ENCODE measurements at places on chromosomes 16 and 17.

GRCh38 chr17:31695456-31696090 is 163.5 kb downstream of the COPRS start:
- no peak for DNase-seq

- no peak for DNase-seq
These were observed 13.4 kb downstream of the TBX2 start for GRCh38 chr17:61412860-61413660.

DNA sequence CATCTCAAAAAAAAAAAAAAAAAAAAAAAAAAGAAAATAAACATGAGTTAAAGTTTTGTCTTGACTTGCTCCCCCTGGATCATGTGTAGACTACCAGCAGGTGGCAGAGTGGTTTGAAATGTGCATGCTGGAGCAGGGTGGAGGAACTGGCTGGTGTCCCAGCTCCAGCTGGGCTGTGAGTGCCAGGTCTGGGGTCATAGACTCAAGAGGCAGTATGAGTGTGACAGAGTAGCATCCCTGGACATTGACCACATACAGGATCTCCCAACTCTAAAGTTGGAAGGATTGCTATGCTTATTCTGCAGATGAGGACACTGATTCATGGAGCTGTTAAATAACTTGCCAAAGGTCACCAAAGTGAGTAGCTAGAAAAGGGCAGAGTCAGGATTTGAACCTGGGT is 198.0 kb upstream of the MPHOSPH6 start:
- DNase-seq, result peak; percentile 45

DNA sequence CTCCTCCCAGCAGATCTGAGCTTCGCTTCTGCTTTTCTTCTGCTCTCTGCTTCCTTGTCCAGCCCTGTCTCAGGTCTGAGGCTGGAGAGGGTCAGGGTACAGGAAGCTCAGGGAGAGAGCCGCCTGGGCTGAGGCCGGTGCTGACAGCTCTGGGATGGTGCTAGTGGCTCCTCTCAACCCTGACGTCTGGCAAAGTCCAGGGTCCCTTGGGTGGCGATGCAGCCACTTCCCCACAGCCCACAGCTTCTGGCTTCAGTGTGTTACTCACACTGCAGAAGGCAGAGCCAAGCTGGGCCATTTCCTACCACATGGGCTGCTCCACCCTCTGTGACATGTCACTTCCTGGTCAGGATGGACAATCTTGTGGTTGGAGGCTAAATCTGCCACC is at the start of gene CD300C:
Gene CD300C (minus strand): TSS at position 273 of the 388 bp plus-strand sequence. CDS start 333 bp downstream, outside the sequence.
- no peak for DNase-seq

DNA sequence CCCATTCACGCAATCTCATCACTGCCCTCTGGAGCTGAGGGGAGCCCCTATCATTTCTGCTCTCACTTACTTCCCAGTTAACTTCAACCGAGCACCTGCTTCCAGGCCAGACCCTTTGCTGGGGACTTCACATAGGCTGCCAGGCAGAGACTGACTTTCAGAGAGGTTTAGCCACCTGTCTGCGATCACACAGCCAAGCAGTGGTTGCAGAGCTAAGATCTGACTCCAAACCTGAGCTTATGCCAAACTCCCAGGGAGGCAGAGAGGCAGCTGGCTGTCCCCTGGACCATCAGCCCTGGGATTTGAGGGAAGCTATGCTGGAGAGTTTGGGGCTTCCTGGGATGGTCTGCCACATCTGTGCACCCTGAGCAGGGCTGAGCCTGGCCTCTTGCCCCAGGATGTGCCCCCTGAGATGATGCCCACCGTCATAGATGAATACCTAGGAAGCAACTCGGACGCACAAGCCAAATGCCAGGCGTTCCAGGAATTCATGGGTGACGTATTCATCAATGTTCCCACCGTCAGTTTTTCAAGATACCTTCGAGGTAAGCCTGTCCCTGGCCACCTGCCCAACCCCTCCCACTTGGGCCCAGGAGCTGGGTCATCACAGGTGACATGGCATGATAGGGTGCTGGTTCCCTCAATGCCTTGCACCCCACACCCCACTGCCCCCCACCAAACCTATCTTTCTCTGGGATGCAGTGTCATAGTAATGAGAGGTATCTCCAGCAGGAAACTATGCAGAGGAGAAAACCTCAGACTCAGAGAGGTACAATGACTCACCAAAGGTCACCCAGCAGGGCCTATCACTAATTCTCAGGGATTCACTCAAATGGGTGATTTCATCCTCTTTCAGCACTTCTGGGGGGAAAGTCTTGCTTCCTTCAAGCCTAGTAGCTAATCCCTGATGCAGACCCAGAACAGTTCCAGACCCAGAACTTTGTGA is 10.0 kb downstream of the CES3 start:
- no peak for DNase-seq

DNA sequence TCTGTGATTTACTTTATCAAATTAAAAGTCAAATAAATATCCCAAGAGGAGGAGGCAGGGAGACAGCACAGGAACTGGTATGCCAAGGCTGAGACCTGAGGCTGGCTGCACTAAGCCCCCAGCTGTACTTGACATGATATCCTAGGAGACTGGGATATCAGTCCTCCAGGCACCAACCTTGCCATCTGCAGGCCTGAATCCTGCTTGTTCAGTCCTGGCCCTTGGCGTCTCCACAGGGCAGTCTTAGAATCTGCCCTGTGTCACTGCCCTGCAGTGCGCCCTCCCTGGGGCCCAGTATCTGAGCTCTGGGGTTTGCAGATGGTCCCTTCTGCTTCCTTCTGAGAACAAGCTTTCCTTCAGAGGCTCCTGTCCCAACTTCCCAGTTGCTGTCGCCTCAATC is 75.9 kb downstream of the HS3ST3A1 start:
- no peak for DNase-seq

GRCh38 chr16:85902366-85903155 is 3.6 kb downstream of the IRF8 start:
- no peak for DNase-seq

- no peak for DNase-seq
These were observed 19.9 kb upstream of the SEC14L1 start for GRCh38 chr17:77120868-77121267.

DNA sequence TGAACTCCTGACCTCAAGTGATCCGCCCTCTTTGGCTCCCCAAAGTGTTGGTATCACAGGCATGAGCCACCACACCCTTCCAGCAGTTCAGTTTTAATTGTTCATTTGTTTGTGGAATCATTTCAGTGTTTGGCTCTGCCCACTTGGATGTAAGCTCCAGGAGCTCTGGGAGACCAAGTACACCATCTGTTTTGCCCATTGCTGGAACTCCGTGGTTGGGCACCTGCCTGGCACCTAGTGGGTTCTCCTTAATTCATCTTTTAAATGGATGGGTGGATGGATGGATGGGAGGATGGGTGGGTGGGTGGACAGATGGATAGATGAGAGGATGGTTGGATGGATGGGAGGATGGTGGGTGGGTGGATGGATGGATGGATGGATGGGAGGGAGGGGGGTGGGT is 953 bp upstream of the NECAB2 start:
- no peak for DNase-seq

GRCh38 chr16:11057711-11058345 is 113.5 kb downstream of the CLEC16A start:
- DNase-seq, result no peak

- DNase-seq, result no peak
These were observed 275.7 kb downstream of the TOX3 start for GRCh38 chr16:52271088-52271750.

DNA sequence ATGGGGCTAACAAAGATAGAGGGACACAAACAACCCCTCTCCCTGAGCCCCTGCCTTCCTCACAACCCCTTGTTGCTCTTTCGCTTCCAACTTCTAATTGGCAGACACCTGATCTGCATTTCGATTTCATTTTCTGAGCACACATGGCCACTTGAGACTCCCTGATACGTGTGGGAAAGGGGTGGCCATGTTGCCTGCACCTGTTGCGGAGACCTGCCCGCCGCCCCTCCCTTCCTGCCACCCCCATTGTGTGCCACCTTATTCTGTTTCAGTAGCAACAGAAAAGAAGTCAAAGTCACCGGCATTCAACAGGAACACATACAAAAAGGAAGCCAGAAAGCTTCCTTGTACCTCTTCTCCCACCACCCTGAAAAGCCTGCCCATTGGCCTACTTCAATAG is 254.7 kb upstream of the SOX9 start:
- DNase-seq, result no peak

DNA sequence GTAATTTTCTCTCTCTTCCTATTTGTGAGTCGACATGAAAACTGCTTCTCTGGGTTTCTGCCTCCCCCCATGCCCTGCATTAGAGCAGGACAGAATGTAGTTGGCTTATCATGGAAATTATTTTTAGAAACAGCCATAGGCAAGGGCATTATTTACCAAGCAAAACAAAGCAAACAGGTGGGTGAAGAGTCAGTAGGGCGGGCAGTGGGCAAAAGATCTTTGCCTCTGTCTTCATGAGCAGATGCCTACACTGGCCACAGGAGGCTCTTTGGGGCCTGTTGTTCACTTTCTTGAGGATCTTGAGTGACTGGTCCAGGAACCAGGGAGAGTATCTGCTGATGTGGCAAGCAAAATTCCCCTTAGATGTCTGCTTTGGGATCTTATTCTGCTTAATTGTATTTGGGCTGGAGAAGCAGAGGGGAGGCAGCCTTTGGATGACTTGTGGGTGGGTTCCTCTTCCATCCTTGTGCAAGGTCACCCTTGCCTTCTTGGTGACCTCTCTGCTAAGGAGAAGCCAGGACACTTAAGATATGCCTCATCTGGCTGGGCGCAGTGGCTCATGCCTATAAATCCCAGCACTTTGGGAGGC is 42.5 kb upstream of the CLEC19A start:
- no peak for DNase-seq

Measured in mucosa of gallbladder (tissue), 1 donor.